Activated naive CD8-positive, alpha-beta T cell treated with anti-CD3 and anti-CD28 coated beads, Interleukin-2, amount 50 U/mL, for 24 hours (primary cell): ENCODE measurements at places on chromosomes 6 and 20.
A peak's percentile ranks its signal among the peaks of the same experiment; 100 is the strongest.

- DNase-seq: no peak
These were observed 222.6 kb upstream of the MARCKS start for GRCh38 chr6:113634352-113635163.

DNA sequence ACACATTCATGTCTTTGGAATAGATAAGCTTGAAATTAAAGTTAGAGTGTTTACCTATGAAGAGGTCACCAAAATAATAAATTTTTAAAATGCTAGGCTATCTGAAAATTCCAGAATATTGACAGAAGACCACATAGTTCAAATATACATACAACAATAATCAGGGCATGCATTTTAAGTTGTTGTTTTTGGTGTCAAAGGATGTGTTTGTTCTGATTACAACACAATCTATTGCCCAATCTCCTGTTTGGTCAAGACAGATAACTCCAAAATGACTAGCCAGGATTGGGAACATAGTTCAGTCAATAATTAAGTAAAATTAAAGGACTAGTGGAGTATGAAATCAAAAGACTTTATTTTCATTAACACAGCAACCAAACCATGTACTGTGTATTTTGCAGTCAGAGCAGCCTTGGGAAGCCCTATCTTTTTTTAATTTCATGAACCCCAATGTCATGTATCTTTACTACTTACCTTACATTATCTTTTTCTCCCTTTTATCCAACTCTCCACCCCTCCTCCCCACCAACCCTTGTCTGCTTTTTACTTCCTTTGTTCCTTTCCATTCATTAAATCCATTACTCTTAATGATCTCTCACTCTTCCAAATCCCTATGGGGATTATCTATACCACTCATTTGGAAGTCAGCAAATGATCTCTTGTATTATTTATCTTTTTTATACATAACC, 111.2 kb downstream of the CDK19 start:
- no peak for DNase-seq

DNA sequence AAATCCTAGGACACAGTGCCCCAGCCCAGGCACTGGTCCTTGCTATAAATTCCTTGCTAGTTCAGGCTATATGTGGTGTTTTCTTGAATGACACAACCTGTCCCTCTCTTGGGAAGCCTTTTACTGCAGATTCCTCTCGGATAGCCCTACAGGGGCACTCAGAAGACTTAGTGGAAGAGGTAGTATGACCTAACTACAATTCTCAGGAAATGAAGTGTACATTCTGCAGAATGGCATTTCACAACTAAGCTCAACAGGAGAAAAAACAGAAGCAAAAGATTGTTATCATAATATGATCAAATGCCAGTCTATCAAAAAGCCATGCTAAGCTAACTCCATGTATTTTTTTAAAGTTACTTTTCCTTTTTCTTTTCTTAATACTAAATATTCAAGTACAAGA, 66.3 kb upstream of the FBXL4 start:
- DNase-seq: no peak

GRCh38 chr20:21303872-21304586, 898 bp downstream of the XRN2 start:
- DNase-seq: no peak

DNA sequence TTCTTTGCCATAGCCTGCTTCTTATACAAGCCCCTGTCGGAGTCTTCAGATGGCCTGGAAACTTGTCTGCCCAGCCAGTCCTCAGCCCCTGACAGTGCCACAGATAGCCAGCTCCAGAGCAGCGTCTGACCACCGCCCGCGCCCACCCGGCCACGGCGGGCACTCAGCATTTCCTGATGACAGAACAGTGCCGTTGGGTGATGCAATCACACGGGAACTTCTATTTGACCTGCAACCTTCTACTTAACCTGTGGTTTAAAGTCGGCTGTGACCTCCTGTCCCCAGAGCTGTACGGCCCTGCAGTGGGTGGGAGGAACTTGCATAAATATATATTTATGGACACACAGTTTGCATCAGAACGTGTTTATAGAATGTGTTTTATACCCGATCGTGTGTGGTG, 29.5 kb downstream of the SLCO4A1 start:
- DNase-seq: no peak

DNA sequence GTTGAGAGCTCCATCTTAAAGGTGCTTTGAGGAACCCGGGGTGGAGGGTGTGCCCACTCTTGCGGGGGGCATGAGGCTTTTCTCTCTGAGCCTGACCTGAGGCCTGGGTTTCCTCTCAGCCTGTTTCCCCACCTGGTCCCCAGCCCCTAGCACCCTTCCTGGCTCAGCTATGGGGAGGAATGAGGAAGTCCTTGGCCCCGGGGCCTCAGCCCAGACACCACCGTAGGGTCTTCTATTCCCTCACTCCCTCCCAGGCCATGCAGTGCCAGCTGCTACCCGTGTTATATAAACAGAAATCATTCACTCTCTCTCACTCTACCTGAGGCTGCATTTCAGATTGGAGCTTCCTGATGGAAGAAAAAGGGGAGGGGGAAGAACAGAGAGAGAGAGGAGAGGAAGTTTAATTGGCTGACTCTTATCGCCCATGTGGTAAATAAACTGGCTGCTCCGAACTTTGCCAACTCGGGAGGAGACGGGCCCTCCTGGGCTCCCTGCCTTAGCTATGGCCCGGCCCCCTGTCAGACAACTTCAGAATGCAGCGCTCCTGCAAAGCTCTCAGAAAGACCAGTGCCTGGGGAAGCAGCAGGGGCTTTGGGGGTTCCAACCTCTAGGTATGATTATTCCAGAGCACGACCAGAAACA, 2.8 kb downstream of the CDH22 start:
- no peak for DNase-seq

GRCh38 chr6:4134841-4135664, at the start of gene ECI2:
TSS of gene ECI2 (minus strand) at chr6:4135575. CDS start at chr6:4135560, 15 bp downstream.
- DNase-seq: peak; percentile 56

- DNase-seq: no peak
These were observed 8.9 kb downstream of the FBXO5 start for GRCh38 chr6:152973916-152974315.

DNA sequence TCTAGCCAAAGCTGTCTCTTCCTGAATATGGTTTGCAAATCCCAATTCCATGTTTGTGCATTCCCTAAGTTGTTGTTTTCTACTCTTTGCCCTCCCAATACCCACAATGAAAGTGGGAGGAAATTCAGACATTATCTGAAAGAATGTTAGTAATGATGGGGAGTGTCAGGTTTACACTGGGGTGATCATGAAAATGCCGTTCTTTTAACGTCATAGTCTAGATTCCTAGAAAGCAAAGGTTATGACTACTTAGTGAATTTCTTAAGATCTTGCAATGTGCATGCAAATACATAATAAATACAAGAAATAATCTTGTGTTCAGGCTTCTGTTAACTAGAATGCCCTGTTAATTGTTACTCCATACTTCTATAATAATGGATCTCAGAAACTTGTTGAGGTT, 101.0 kb downstream of the LCA5 start:
- no peak for DNase-seq

DNA sequence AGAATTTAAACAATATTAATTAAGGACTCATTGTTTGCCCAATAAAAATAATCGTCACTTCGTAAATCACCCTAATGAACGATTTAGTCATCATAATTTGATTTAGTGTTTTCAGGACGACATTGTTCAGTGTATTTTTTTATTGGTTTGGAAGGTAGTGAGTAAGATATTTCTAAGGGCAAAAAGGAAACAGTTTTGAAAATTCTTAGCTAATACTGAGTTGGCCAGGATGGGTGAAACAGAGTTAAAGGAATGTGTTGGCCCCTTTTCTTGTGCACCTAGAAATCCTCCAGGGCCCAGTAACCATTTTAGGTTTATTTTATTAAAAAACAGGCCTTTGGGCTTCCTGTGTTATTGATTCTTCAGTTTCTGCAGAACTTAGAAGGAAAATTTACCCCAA, 25.3 kb downstream of the ANKS1A start:
- no peak for DNase-seq

DNA sequence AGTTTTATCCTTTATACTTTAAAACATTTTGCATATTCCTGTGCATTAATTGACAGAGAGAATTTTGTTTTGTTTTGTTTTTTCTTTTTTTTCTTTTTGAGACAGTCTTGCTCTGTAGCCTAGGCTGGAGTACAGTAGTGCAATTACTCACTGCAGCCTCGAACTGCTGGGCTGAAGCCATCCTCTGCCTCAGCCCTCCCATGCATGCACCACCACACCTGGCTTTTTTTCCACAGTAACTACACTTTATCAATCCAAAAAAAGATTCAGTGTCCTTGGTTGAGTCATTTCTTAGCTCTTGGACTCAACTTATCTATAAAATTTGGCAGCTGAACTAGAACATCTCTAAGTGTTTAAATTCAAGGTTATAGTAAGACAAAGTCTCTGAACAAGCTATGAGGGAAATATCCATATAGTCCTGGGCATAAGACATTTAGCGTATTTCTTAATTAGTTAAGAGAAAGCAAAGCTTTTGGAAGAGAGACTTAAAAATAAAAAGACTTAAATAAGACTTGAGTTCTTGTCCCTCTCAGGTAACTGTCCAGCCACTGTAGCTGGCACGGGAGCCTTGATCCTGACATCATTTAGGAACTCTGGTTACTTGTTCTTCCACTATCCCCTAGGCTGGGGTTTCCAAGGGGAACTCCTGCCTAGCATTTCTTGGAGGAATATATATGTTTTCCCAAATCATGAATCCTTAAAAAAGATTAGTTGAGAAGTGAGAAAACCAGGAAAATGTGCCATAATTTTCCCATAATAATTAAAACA, 300.1 kb downstream of the HACE1 start:
- no peak for DNase-seq

DNA sequence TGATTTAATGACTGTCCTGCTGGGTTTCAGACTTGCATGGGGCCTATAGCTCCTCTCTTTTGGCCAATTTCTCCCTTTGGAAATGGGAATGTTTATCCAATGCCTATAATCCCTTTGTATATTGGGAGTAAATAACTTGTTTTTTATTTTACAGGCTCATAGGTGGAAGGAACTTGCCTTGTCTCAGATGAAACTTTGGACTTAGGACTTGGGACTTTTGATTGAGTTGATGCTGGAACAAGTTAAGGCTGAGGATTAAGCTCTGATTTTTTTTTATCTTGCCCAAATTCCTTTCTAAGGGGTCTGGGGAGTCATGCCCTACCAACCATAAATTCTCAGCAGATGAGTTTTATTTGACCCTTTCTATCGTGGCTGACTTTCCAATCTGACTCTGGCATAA, 23.5 kb downstream of the WDR27 start:
- DNase-seq: no peak

DNA sequence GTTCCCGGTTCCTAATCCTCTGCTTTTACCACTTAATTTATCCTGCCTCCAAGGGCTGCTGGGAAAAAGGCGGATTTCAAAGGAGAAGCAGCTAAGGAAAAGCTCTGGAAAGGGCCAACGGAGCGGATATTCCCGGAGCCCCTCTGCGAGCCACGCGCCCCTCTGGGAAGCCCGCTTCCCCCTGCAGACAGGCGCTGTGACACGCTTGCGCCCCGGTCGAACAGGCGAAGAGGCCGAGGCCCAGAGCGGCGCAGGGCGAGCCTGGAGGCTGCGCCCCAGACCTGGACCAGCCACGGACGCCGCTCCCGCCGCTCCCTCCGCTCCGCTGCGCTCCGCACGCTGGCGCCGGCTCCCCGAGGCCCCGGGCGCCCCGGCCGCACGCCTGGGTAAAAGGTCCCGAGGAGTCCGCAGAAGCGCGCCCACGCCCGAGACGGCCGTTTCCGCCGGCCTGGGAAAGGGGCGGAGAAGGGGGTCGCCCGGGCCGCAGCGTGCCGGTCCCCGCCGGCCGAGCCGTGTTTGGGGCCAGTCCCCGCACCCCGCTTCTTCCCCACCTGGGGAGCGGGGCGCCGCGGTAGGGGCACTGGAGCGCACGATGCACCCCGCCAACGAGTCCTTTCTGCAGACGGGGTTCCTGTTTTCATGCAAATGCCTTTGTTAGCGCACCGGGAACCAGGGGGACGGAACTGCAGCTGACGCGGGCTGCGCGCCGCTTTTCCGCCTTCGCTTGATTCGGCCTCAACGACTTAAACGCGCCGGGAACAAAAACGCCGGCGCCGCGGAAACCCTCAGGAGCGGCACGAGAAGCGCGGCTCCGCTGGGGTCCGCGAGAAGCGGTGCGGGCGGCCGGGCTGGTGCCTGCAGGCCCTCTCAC, 91.9 kb upstream of the SIRPA start:
- DNase-seq: peak; percentile 35
